ENCODE measurements at places on chromosomes 7 and 10. TPM values are rescaled to one million over a fixed set of nuclear protein-coding genes. Genes with fewer than 3 reads are reported as not detected.
A peak's percentile ranks its signal among the peaks of the same experiment; 100 is the strongest.

Gene MOSPD3
- polyA plus RNA-seq, result 23.5 TPM

Gene LRRC17
- polyA plus RNA-seq, result 73.0 TPM

Gene CAV1
- polyA plus RNA-seq, result 27.3 TPM

Gene MORN4
- 24.7 TPM for polyA plus RNA-seq

Gene TMEM139
- polyA plus RNA-seq, result 55.7 TPM

DNA sequence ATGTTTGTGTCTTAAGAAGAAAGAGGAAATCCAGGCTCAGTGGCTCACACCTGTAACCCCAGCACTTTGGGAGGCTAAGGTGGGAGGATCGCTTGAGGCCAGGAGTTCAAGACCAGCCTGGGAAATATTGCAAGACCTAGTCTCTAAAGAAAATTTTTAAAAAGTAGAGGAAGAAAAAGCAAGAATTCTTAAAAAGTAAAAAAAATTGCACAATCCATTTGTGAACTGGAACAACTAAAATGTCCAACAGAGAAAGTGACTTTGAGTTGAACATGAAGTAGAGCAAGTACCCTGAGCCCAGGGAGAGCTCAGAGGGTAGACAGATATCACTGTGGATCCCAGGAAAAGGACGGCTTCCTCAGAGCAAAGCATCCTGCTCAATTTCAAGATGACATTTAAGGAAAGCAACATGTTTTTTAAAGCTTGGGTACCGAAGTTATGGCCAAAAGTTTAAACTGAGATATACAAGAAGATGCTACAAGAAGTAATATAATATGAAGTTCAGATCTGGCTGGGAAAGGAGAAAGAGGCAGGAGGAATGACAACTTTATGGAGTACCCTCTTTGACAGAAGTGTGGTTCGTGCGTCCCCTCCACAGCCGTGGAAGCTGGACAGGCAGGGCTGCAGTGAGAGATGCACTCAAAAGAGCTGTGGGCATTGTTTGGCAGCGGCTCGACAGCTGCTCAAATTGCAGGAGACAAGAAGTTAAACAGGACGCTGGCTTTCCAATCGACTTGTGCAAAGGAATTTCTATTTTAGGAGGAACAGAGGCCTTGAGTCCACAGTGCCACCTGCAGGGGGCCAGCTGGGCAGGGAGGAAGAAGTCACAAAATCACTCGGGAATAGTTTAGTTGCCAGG lies 201.3 kb downstream of the JCAD start:
- peak; percentile 70 for DNase-seq

- peak; percentile 32 for DNase-seq
Observed at GRCh38 chr7:27064159-27064558, 31.6 kb downstream of the HOXA1 start.

GRCh38 chr10:49114718-49115014 lies 656 bp downstream of the VSTM4 start:
- no peak for DNase-seq

DNA sequence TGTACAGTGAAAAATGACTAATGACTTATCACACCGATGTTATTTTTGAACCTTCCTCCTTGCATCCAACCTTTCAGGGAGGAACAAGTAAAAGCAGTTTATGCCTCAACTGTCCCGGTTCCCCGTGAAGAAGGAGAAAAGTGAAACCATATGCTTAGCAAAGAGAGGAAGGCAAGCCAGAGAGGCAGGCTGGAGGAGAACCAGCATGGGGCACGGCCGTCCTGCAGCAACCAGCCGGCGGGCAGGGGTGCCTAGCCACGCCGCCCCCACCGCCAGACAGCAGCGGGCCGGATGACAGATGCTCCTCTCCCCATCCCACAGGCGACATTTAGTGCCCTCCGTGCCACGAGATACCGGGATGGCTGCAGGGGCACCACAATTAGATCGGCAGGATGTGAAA lies 421.4 kb upstream of the MGMT start:
- DNase-seq, result no peak

GRCh38 chr10:69089638-69090599 lies 2.0 kb downstream of the SRGN start:
- no peak for DNase-seq

- no peak for DNase-seq
Observed at GRCh38 chr7:157005456-157006204, 4.8 kb downstream of the MNX1 start.

DNA sequence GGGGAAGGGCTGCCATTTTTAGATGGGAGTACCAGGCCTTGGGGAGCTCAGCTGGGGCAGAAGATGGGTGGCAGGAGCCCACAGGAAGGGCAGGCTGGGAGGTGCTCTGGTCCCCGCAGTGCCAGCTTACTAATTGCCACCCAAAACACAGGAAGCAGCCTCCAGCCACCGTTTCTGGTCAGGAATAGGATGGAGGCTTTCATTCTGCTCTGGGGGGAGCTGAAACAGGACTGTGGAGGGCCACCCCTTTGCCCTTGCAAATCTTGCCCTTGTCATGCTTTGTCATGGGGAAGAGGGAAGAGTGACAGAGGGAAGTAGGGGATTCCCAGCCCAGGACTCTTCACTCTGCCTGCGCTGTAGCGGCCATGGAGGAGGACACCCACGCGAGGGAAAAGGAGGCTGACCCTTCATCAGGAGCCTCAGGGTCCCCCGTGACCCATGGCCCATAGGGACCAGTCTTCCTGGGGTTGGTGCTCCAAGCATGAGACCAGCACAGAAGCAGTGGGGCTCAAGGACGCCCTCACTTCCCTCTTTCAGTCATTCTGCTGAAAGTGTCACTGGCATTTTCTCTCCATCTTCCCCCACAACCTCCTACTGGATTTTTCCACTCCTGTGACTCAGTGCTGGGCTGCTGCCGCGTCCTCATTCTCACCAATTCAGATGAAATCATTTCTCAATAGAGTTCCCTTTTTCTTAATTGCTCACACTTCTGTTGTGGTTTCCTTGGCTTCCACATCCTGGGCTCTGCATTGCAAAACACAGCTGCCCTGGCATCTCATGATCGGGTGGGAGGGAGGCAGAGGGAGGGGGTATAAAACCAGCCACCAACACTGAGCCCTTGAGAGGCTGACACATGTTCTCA lies 61.9 kb downstream of the MKI67 start:
- no peak for DNase-seq

GRCh38 chr10:15430969-15431771 lies 60.1 kb upstream of the FAM171A1 start:
- DNase-seq, result no peak

DNA sequence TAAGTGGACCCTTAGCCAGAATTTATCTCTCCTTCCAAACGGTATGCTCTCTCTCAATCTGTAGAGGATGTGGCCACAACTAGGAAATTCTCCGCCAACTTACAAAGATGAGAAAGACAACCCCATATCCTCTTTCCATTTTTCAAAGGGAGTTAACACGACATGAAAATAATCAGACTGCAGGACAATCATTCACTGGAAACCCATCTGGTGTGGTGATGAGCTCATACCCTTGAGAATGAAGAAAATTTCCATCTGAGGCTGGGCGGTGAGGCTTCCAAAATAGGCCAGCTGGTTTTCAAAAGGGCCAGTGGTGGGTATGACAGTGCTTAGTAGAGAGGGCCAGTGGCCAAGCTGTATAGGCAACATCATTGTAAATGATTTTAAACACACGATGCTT lies 369.6 kb downstream of the FRMD4A start:
- no peak for DNase-seq

DNA sequence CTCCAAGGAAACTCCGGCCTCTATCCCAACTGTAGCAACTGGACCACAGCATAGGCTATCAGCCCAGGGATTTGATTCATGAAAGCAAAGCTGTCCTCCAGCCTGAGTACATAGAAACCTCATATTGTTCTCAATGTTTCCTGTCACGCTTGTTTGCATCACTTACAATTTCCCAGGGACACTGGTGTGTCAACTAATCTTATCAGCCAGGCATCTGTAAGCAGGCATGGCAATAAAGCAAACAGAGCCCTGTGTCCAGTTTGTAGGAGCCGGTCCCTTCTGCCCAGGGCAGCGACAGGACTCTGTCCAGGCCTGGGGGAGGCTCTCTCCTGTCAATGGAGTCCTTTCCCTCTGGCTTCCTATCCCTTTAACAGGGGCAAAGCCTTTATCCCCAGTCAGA lies 23.0 kb upstream of the CDHR3 start:
- peak; percentile 5 for DNase-seq

- no peak for DNase-seq
Observed at GRCh38 chr7:132643302-132643701, 67.0 kb upstream of the PLXNA4 start.

DNA sequence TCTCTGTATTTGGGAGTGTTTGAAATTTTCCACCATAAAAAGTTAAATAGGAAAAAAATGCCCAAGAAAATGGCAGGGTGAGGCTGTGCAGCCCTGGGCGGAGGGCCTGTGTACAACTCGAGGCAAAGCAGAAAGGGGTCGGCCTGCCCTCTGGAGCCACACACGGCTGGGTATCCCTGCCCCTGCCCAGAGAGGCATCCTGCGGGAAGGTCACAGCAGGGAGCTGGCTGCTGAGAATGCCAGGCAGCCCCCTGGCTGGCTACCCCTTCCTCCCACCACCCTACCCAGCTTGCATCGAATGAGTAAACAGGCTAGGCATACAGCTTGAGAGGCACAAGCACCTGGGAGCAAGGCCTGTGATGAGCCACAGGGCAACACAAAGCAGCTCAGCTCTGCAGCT lies 46.1 kb downstream of the CAMK2B start:
- DNase-seq, result no peak

GRCh38 chr10:22978918-22979317 lies 51.1 kb downstream of the ARMC3 start:
- no peak for DNase-seq

GRCh38 chr7:150377196-150377595 lies 1.9 kb upstream of the ZNF775 start:
- DNase-seq, result no peak

Measured in left kidney (tissue), 8 donors.